Activated CD8-positive, alpha-beta T cell treated with anti-CD3 and anti-CD28 coated beads, Interleukin-2, amount 10 ng/mL, durations not matched to agents 7 days and 5 days (primary cell): ENCODE measurements at places on chromosomes 7 and 10. TPM values are rescaled to one million over a fixed set of nuclear protein-coding genes. Genes with fewer than 3 reads are reported as not detected.

DNA sequence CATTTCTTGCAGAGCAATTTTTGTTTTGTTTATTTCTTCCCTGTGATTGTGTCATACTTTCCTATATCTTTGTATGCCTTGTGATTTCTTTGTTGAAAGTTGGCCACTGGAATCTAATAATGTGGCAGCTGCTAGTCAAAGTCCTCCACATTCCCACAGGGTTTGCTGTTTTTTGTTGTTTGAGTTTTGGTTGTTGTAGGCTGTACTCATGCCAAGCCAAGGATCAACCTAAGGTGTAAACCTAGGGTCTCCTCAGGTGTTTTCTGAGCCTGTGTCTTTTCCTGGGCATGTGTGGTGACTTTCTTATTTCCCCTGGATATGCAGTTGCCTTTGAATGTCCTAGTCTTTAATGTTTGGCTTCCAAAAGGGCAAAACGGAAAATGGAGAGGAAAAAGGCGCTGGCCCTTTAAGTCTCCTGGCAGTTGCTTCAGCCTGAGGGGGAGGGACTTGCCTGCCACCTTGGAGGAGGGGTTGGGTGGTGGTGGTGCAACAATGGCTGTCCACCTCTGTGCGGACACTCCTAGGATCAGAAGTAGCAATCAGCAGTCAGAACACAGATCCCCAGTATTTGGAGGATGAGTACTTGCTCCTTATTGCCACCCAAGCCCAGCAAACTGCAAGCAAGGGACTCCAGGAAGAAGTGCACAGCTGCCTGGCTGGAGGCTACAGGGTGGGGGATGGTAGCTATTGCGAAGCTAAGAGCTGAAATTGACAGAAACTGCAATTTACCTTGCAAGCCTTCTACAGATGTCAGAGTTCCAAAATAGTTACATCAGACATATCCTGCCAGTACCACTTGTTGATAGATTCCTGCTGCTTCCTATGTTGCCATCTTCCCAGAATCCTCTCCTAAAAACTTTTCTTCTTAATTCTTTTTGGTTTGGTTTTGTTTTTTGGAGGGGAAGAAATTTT, 5.6 kb upstream of the ZNF518A start:
- no peak for DNase-seq

GRCh38 chr7:131000873-131001272, 266.9 kb upstream of the KLF14 start:
- no peak for DNase-seq

C10orf62 gene
- total RNA-seq, result not detected

CCDC136 gene
- 5.6 TPM for total RNA-seq

DNA sequence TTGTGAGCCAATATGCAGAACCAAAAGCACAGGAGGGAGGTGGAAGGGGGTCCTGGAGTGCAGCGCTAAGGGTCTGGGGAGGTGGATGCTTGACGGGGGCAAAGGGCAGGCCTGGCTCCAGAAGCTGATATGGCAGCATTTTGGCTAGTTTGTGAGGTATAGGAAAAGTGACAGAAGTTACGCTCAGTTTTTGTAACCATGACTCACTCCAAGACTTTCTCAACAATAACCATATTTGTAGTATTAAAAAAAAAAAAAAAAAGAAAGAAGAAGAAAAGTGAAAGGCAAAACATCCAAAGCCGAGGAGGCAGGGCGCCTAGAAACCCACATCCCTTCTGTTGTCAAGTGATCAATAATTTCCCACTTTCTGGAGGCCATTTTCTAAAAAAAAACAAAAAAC, 92.3 kb downstream of the RNF216 start:
- peak; percentile 71 for DNase-seq

GRCh38 chr7:92071032-92071431, 63.2 kb downstream of the CYP51A1 start:
- no peak for DNase-seq

ANKRD1 gene
- total RNA-seq, result not detected

GRCh38 chr7:6228361-6229229, 43.8 kb downstream of the CYTH3 start:
- no peak for DNase-seq

DNA sequence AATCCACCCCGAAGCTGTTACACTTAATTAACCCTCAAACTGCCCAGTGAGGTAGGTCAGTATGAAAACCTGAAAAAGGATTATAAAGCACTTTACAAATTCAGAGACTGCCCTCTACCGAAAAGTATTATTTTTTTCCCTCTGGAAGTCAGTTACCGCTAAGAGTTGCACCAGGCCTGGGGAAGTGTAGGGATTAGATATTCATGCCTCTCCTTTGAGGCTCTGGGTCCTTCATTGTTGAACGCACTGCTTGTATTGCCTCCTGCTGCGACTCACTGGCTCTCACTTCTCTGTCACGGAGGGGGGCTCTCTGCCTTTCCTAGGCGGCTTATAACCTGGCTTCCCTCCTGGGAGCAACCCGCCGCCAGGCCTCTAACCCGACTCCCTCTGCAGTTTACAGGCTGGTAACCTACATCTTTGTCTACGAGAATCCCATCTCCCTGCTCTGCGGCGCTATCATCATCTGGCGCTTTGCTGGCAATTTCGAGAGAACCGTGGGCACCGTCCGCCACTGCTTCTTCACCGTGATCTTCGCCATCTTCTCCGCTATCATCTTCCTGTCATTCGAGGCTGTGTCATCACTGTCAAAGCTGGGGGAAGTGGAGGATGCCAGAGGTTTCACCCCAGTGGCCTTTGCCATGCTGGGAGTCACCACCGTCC, 2.7 kb downstream of the RHBDD2 start:
- no peak for DNase-seq

DNA sequence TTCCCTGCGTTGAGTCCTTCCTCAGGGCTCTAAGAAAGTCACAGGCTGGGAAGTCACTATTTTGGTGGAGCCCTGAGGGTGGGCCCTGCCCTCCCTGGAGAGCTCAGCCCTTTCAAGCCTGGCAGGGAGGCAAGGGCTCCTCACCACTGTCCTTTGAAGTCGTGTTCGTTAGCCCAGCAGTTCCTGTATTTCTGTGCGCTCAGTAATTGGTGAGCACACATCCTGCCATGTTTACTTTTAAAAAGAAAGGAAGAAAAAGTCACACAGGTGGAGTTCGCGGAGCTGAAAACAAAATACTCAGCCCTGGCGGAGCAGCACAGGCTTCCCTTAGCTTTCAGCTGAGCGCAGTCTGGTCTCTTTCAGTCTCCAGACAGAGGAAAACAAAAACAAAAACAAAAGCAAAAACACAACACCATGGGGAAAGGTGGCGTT, 37.1 kb downstream of the PRKCQ start:
- peak; percentile 77 for DNase-seq

DNA sequence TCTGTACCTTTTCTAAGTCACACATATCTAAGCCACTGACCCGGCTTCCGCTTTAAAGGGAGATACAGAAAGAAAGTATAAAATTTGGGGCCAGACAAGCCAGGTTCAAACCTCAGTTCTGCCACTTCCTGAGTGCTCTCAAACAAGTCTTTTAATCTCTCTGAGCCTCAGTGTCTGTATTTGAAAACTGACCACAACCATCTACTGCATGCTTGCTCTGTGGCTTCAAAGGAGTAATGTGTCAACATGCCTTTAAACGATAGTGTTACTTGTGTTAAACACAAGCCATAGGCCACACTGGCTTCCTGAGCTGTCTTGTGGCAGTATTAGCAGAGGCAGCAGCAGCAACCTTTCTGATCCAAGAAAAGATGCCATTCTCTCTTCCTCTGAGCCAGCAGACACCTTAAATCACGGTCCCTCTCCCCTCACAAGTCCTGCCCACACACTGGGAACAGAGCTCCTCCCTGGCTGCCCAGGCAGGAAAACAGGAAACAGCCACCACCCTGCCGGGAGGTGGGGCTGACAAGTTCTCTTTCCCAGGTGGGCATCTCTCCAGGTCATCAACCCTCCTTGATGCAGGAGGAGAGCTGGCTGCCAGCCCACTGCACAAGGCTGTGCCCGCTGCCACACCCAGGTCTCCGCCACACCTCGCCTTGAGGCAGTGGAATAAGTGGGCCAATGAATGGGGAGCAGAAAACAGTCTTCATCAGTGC, 10.7 kb downstream of the HIP1 start:
- peak; percentile 85 for DNase-seq

GRCh38 chr7:40843338-40843985, 708.7 kb downstream of the SUGCT start:
- no peak for DNase-seq

GRCh38 chr10:100081075-100082001, at the start of gene CPN1:
CPN1 (minus strand) TSS chr10:100081869; CDS start chr10:100081625, 244 bp downstream.
- DNase-seq, result no peak

- DNase-seq, result no peak
These were observed 142.8 kb downstream of the DGKB start for GRCh38 chr7:14759785-14760184.

GRCh38 chr10:24703700-24704099, 20.0 kb downstream of the ARHGAP21 start:
- DNase-seq, result no peak

DNA sequence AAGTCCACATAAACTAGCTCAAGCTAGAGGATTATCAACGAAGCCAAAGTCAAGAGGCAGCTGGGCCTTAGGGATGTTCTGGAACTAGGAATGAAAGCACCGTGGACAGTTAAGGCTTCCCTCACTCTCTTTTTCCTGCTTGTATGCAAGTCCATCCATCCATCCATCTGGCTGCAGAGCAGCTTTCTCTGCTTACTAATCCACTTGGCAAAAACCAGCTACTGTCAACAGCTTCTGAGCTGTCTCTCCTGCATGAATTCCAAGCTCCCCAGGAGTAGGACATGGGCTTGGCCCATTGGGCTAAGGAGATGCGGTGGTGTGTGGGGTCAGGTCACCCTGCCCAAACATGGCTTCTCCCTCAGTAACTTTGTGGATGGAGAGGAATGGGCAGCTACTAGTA, 66.2 kb downstream of the NAMPT start:
- DNase-seq, result no peak

DNA sequence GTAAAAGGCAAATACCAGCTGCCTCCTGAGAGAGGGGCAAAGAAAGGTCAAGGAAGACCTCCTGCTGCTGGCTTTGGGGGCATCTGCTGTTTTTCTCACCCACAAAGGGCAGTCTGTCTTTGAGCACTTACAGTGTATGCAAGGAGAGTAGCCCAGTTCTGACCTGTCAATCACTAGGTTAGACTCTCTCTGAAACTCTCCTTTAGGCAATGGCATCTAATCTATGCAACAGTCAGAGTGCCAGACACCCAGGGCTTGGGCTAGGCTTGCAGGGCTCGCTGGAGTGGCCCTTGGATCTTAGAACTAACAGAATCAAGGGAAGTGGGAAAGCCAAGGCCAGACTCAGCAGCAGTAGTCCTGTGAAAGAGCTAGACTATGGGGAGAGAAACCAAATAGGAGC, 522.9 kb downstream of the NRG3 start:
- no peak for DNase-seq

DNA sequence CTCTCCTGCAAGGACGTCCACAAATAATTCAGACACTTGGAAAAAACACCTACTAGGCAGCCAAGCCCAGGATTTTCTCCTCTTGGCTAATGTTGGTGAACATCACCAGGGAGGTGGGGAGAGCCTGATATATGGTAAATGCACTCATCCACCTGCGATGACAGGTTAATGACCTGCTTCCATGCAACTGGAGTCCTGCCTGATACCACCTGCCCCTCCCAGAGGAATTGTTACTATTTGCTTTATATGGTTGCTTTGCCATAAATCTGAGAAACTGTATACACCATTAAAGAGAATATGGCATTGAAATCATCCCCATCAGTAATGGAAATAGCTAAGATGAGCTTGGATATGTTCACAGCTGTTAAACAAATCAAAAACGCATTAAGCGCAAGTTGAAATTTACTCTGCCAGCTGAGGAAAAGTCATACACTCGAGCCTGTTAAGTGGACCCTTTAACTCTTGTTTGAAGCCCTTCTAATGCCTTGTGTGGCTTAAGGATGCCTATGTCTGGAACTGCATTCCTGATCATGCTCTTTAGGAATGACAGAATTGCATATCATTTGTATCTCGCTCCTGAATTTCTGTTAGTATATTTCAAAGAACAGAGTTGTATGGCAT, 208.3 kb downstream of the PRPF18 start:
- DNase-seq, result no peak

DNA sequence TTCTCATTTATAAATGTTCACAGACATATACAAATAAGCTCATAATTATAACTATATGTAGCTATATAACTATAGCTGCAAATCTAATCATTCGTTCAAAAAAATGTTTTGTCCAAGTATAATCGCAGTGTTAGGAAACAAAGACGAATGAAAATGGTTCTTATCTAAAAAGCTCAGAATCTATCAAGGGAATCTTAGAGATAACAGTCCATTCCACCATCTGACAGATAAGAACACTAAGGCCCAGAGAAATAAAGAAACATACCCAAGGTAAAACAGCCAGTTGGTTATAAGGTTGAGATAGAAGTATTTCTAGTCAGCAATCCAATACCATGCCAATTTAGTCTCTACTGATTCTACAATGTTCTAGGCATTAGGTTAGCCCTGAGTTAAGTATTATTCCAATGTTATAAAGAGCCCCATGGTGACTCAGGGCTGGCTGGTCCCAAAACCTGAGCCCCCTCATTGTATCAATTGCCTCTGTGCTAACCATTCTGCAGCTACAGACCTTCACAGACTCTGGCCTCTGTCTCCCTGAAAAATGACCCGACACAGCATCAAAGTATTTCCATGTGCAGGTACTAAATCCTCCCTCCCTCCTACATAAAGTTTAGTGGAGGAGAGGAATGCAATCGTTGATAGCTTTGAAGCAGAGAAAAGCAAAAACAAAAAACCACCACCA, 30.0 kb downstream of the CHCHD3 start:
- no peak for DNase-seq

NME8 gene
- not detected for total RNA-seq

IRF5 gene
- 7.4 TPM for total RNA-seq

DNA sequence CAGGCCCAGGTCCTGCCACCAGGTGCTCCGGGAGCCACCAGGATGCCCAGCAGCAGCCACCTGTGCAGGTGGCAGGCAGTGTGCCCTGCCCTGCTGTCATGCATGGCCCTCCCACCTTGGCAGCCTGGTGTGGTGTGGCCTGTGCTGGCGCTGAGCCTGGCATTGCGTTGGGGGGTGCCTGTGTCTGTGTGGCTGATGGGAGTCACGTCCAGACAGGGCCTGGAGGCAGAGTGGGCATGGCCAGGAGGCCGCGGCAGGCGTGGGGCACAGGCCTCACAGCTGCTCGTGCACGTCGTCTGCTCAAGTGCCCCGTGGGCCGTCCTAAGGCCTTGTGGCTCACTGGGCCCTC, 8.7 kb downstream of the TTYH3 start:
- DNase-seq, result no peak

FOXP2 gene
- not detected for total RNA-seq

DNA sequence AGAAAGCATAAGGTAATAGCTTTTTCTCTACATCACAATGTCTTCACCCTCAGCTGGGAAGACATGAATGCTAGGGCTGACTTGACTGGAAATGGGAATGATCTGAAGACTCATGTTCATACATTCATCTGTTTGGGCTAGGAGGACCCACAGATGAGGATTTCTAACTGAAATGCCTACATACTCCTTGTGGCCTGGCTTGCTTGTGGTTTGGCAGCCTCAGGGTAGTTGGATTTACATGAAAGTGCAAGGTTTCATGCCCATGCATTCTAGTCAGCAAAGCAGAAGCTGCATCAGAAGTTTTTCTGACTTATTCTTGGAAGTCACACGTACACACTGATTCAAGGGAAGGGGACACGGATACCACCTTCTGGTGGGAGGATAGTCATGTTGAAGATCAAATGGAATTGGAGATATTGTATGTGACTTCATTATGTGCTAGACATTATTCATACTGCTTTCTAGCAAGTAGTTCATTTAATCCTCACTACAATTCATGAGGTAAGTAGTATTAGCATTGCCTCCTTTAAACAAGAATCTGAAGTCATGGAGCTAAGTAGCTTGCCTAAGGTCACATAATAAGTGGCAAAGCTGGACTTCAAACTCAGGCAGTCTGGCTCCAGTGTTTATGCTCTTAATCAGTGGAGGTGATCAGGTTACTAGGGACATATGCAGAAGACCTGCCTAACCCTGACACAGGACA, 957.0 kb downstream of the LRMDA start:
- DNase-seq, result no peak

AKR1C4 gene
- not detected for total RNA-seq

LRRC61 gene
- total RNA-seq, result 21.4 TPM

PRDX3 gene
- total RNA-seq, result 136 TPM
